Esophagus muscularis mucosa (tissue), 4 donors: ENCODE measurements at places on chromosomes 2 and 18.

DNA sequence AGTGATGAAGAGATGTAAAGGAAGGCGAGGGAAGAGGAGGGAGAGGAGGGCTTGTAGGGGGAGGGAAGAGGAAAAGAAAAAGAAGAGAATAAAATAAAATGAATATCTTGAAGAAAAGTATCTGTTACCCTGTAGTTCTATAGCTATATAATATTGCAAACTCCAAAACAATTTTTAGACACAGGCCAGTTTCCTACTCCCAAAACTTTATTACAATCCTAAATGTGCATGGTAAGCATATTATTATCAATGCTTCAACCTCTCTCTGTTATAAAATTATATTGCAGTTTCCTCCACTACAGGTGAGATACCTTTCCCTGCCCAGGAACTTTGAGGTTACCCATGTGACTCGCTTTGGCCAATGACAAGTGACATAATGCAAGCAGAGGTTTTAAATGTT, 1351.6 kb upstream of the NRXN1 start:
- DNase-seq = no peak

DNA sequence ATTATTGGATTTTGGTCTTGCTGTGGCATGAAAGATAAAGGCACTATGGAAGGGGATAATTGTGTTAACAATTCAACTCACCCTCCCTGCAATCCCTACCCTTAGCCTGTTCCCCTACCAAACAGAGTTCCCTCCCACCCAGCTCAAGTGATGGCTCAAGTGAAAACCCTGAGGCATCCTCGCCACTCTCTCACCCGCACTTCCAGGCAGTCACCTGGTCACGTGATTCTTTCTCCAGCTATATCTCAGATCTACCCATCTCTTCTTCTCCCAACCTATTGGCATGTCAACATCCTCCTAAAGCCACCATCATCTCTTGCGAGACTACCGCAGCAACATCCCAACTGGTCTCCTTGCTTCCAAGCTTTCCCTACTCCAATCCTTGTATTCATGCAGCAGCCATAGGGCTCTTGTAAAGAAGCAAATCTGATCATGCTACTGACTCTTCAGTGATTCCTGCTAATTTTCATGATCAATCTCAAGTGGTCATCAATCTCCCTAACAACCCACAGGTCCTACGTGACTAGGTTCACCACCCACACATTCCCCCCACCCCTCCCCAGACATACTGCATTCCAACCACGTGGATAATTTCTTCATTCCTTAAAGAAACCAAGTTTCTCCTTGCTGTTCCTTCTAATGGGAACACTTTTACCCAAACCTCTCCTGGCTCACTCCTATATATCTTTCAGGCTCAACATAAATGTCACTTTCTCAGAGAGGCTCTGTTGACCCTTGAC, 66.7 kb downstream of the MBD2 start:
- DNase-seq = no peak

GRCh38 chr2:145600811-145601210, 1080.9 kb upstream of the ZEB2 start:
- DNase-seq = no peak

- no peak for DNase-seq
Observed at GRCh38 chr2:187640926-187641510, 86.8 kb upstream of the TFPI start.

GRCh38 chr2:184596819-184597411, 1.4 kb upstream of the ZNF804A start:
- DNase-seq = no peak

- DNase-seq = no peak
Observed at GRCh38 chr18:48885924-48886400, 64.8 kb downstream of the SMAD7 start.

GRCh38 chr2:215793747-215794595, 219.4 kb downstream of the MREG start:
- no peak for DNase-seq

DNA sequence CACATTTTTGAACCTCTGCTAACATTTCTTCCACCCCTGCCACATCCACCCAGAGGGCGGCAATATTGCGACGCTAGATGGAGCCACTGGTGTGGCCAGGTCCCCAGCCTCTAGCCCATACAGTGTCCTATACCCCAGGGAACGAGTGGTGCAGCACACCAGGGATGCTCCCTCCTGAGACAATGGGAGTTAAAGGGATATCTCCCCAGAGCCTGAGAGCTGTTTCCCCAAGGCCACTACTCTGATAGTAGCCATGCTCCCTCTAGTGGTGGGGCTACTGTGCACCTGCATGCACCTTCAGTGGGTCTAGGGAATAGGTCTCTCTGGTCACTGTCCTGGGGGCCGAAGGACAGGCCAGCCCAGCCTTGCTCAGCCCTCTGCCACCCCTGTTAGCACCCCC, 336.4 kb upstream of the FSHR start:
- no peak for DNase-seq

GRCh38 chr18:72866901-72867745, 664 bp downstream of the NETO1 start:
- no peak for DNase-seq

DNA sequence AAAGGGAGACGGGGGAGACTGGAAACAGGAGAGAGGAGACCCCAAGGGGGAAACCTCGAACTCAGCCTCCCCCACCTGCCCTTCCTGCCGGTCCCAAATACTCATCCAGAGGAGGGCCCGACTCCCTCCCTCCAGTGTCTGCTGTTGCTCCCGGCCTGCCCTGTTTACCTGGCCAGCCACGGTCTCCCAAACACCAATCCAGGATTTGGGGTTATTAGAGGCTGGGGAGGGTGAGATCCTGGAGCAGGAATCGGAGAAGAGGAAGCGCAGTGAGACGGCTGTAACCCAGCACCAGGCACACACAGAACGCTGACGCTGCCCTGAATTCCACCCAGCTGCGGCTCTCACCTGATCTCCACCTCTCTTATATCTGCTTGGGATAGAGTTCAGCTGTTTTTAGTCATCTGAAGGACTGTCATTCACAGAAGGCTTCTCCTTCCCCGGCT, 213.0 kb downstream of the TNS1 start:
- peak; percentile 60 for DNase-seq

DNA sequence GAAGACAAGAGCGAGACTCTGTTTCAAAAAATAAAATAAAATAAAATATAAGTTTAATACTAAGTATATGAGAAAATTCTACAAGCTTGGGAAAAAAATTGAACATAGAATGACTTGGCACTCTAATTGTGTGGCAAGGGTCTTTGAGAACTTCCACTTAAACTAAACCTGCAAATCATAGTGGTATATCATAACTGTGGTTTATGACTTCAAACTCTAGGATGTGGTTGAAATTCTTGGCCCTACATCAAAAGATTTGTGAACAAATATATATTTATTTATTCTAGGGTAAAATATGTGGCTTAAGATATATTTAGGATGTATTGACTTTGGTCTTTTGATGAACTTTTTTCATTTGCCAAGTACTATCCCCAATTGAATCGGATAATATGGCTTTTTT, 3.1 kb upstream of the FAM171B start:
- DNase-seq = no peak

DNA sequence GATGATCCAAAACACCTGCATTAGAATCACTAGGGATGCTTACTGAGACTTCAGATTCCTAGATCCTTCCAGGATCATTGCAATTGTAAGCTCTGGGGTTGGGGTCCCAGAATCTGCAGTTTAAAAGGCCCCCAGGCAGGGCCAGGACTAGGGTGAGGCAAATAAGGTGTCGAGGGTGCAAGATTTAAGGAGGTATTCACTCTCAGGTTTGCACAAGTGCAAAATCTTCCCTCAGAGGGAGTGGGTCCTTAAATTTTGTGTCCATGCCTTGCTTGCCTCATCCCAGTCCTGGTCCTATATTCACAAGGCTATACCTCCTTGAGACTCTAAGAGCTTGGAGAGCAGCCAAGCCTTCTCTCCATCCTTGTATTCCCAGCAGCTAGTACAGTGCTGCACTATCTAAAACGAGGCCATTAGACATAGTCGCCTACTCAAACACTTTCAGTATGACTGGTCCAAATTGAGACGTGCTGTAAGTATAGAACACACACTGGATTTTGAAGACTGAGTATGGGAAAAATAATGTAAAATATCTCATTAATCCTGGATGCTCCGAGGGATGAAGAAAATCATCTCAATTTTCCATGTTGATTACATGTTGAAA, 31.6 kb upstream of the MREG start:
- no peak for DNase-seq

GRCh38 chr2:197675246-197675645, at the start of gene RFTN2:
Gene RFTN2 (minus strand): TSS chr2:197675587. CDS start chr2:197675458, 129 bp downstream.
- no peak for DNase-seq

DNA sequence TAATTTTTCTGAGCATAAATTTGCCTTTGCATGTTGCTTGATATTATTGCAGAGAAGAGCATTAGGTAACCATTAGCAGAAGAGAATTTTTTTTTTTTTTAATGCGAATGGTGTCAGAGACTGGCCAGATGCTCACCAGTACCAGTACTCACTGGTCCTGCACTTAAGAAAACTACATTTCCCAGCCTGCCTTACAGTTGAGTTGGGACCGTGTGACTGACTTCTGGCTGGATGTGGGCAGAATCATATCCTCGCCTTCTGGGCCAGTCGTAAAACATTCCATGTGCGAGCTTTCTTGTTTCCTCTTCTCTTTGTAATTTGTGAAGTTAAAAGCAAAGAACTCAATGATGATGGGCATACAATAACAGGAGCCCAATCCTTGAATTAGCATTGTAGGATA, 132.4 kb downstream of the LRRC30 start:
- DNase-seq = no peak

DNA sequence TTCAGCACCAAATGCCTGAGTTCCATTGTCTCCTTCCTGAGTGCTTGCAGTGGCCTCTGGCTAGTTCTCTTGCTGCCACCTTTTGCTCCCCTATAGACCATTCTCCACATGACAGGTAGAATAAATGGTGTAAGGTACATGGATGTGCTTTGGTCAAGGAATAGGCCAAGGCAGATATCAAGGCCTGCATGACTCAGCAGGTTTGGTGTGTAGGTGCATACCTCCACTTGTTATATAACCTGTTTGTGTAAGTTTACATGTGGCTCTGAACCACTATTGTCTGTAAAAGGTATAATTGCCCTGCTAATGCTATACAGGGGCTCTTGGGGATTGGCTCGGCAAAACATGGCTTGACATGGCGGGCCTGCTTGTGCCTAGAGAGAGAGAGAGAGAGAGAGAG, 143.5 kb downstream of the KLHL14 start:
- no peak for DNase-seq

GRCh38 chr2:206561962-206562361, 80.3 kb upstream of the FAM237A start:
- DNase-seq = no peak

DNA sequence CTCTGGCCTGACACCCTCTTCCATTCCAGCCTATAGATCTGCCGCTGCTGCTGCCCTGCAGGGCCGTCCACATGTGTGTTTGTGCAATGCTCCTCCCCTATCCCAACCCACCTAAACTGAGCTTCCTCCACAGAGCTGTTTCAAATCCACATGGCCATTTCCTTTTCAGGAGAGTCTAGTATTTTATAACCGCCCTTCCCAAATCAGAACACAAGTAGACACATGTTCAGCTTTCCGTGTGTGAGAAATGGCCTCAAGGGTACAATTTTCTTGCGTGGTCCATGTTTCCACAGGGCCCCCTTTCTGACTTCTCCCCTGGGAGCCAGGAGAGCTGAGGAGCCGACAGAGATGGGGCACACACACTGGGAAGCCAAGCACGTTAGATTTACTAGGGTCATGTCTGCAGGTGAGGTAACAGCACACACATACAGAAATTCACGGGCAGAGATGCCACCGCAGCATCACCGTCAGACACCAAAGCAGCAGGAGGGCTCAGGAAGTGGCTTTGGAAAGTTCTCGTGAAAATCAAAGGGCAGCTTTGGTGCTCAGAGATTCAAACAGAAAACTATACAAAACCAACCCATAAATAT, 102.9 kb upstream of the TGFA start:
- peak; percentile 72 for DNase-seq

DNA sequence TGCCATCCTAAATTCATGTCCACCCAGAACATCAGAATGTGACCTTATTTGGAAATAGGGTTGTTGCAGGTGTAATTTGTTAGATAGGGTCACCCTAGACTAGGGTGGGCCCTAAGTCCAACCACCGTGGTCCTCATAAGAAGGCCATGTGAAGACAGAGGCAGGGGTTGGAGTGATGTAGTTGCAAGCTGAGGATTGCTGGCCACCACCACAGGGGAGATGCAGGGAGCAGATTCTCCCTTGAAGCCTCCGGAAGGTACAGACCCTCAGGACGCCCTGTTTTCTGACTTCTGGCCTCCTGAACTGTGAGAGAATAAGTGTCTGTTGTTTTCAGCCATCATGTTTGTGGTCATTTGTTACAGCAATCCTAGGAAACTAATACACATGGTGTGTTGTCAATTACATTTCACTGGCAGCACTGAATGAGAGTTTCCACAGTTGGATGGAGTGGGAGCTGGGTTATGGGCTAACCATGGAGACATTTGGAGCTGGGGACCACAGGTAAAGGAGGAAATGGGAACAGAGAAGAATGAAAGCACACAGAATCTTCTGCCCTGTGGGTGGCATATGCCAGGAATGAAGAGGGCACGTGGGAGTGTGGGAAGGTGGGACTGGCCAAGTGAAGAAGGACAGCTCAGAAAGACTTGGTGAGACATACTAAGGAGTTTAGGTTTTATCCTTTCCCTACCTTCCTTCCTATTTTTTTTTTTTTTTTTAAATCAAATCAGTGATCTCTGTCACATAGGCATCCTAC, 266.0 kb downstream of the MYCN start:
- no peak for DNase-seq

- no peak for DNase-seq
Observed at GRCh38 chr2:230327418-230328154, 593 bp downstream of the SP140L start.

DNA sequence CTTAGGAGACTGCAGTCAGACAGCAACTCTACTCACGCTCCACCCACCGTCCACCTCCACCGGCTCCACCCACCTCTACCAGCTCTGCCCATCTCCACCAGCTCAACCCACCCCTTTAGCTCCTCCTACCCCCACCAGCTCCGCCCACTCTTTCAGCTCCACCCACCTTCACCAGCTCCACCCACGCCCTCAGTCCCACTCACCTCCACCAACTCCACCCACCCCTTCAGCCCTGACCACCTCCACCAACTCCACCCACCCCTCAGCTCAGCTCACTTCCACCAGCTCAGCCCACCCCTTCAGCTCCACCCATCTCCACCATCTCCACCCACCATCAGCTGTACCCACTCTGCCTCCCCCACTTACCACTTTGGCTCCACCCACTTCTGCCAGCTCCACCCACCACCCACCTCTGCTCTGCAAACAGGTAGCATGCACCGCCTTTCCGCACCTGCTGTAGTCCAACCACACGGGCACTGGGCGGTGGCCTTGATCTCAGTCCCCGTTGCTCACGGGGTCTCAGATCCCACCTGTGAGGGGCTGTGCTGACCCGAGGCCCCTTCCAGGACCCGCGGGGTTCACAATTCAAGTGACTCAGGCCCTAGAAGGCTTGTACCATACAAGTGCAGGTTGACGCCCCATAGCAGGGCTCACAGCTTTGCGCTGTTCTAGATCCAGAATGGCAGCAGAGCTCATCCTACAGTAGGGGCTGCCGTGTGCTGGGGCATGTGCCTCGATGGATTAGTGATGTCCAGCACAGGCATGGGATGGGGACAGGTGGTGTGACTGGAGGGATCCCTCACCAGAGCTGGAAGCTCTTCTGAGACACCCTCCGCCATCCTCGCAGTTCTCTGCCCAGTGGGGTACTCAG, 77.2 kb upstream of the OTOS start:
- no peak for DNase-seq

- no peak for DNase-seq
Observed at GRCh38 chr2:234494361-234495250, 2.3 kb downstream of the ARL4C start.

GRCh38 chr18:45660746-45661145, 45.5 kb downstream of the SLC14A2 start:
- DNase-seq = no peak
